ENCODE measurements at places on chromosomes 7 and 10.

GRCh38 chr10:33333260-33334101, 986 bp downstream of the NRP1 start:
- no peak for DNase-seq

GRCh38 chr10:89642193-89642592, 2.8 kb downstream of the PANK1 start:
- no peak for DNase-seq

- DNase-seq: no peak
Observed at GRCh38 chr10:47317251-47317650, 5.0 kb upstream of the GDF2 start.

DNA sequence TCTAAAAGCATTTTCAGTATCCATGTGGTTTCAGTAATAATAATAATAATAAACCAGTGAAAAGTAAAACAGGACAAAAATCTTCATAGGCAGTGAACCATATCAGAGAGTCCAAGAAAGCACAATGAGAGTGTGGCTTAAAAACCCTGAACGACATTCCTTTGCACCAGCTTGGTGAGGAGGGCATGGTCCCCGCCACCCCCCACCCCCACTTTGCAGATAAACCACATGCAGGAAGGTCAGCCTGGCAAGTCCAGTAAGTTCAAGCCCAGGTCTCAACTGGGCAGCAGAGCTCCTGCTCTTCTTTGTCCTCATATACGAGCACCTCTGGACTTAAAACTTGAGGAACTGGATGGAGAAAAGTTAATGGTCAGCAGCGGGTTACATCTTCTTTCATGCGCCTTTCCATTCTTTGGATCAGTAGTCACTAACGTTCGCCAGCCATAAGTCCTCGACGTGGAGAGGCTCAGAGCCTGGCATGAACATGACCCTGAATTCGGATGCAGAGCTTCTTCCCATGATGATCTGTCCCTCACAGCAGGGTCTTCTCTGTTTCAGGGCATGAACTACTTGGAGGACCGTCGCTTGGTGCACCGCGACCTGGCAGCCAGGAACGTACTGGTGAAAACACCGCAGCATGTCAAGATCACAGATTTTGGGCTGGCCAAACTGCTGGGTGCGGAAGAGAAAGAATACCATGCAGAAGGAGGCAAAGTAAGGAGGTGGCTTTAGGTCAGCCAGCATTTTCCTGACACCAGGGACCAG, 172.5 kb downstream of the EGFR start:
- no peak for DNase-seq

GRCh38 chr7:157233677-157234076, 95.0 kb downstream of the UBE3C start:
- DNase-seq: no peak
